ENCODE measurements at places on chromosomes 16 and 17.

DNA sequence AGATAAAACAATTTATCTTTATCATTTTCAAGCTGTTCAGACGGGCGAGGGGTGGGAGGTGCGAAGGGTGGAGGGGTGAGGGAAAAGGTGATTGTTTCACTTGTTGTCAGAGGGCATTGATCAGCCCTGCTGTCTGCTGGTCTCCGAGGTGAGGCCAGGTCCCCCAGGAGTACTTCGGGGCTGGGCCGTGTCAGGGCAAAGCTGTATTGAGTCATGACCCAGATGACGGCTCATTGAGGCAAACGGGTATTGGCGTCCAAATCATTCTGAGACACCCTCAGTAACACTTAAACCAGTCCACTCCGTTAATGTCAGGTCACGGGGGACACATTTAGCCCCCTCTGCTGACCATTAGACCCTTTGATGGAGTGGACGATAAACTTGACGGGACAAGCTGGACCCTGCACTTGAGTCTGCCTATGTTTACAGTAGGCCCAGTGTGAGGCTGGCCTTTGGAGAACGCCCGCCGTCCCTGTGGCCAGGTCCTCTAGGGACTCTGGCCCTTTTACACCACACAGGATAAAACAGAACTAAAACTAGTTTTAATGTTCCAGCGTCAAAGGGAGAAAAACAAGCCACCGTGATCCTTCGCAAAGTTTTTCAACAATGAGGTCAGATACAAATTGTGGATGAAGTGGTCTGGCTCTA lies 502.2 kb upstream of the ZFHX3 start:
- no peak for DNase-seq

- no peak for DNase-seq
These were observed 1.2 kb downstream of the MAF start for GRCh38 chr16:79599256-79599836.

GRCh38 chr16:53893731-53894435 lies 189.9 kb downstream of the FTO start:
- DNase-seq, result no peak

DNA sequence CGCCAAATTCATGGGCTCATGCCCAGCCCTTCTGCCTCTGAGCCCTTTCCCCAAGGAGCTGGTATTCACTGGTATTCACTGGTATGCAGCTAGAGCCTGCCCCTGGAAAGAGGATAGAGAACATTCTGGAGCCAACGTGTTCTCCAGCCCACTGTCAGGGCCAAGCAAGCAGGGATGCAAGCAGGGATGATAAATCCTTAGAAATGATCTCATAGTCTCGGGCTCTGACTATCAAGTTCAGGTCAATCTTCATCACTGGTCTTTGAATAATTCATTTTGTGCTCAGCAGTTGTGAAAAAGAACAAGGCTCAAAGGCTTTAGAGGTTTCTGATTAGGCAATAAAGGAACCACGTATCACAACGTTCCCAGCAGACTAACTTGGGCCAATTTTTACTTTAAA lies 57.3 kb downstream of the CACNG5 start:
- DNase-seq, result no peak

DNA sequence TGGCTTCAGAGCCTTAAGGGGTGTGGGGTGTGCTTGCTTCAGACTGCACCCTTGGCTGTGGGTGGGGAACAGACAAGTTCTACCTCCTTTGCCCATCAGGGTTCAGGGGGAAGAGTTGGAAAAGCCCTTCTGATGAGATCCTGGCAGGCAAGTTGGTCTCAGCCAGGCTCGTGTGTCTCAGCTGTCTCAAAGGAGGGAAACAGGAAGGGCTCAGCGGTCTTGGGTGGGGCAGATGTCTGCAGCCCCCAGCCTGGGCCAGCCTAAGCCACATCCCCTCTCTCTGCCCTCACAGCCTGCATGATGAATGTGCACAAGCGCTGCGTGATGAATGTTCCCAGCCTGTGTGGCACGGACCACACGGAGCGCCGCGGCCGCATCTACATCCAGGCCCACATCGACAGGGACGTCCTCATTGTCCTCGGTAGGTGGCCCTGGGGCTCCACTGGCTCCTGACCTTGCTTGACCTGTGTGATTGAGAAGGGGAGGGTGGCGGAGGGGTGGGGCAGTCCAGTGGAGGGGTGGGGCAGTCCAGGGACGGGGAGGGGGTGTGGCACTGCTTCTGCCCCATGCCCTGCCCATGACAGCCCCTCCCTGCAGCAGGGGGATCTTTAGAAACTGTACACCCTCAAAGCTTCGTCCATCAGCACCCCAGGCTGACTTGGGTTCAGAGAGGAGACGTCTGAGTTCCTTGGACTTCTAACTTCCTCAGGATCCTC lies 199.5 kb downstream of the PRKCB start:
- no peak for DNase-seq

GRCh38 chr17:40025991-40026815 lies 11.0 kb downstream of the CSF3 start:
- DNase-seq, result no peak

GRCh38 chr17:28645576-28645939 lies 600 bp upstream of the BLTP2 start:
- no peak for DNase-seq

- DNase-seq, result no peak
These were observed 477 bp downstream of the MTHFSD start for GRCh38 chr16:86554599-86554916.

GRCh38 chr17:8806253-8806925 lies 7.2 kb upstream of the MFSD6L start:
- no peak for DNase-seq

DNA sequence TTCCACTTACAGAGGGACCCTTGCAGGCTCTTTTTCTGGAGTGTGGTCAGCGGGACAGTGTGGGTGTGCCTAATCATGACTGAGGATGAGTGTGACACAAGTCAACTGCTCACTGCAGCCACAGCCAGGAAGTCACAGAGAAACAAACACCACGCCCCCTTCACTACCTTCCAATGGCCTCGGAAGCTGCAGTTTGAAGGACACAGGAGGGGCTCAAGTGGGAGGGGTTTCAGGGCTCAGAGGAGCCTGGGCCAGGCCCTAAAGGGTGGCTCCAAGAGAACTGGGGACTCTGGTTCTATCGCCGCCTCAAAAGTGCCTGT lies 116.2 kb upstream of the SDK2 start:
- no peak for DNase-seq

DNA sequence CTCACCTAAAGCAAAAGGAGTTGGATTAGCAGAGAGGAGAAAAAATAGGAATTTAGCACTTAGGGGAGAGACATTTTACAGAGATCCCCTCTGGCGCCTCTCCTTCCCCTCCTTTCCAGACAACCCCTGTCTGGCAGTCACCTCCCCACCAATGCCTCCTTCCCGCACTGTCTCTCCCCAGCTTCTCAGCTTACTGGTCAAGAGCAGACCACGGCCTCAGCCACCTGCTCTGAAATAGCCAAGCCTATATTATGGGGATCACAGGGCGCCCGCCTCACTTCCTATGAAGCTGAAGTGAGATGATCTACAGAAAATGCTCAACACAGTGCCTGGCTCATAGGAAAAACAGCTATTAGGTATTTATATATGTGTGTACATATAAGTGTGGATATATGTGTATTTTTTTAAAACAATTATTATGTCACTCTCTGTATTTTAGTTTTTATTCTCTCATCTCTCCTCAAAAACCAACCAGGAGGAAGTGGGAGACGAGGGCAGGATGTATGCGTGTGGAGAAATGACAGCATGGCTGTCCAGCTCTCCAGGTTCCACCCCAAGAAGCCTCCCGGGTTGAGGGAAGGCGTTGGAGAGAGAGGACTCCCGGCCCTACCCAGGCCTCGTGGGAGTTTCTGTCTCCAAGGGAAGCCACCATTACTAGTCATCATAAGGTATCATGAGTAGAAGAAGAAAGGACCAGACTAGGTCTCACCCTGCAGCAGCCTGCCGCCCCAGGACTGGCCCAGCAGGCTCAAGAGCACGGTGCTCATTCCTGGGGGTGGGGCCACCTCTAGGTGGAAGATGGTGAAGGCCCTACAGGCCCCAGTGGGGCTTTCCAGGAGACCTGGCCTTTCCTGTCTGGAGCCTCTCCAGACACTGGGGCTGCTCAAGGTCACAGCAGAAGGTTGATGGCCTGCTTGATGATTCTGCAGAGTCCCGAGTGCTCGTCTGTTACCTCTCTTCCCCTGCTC lies 27.2 kb downstream of the MAP3K14 start:
- no peak for DNase-seq

GRCh38 chr17:49224198-49224996 lies 6.2 kb downstream of the PHOSPHO1 start:
- DNase-seq, result no peak

- DNase-seq, result no peak
These were observed 782.4 kb upstream of the SOX9 start for GRCh38 chr17:71338396-71338795.

DNA sequence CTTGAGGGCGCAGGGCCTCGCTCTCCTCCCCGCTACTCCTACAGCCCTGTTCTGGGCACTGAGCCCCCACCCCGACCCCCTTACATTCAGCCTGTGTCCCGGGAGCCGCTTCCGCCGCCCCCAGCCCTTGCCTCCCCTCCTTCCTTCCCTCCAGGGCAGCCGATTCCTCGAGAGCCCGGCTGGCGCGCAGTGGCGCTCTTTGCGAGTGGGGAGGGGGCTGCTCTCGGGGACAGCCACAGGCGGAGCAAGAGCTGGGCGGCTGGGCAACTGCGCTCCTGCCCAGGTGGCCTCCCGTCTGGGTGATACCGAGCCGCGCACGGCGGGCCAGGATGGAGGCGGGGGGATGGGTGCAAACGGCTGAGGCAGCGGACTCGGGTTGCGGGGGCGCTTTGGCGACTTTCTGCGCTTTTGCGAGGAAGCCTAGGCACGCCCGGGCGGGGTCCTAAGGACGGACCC lies 1.2 kb downstream of the MMP15 start:
- no peak for DNase-seq

GRCh38 chr16:85105475-85105874 lies 6.8 kb downstream of the CIBAR2 start:
- no peak for DNase-seq

DNA sequence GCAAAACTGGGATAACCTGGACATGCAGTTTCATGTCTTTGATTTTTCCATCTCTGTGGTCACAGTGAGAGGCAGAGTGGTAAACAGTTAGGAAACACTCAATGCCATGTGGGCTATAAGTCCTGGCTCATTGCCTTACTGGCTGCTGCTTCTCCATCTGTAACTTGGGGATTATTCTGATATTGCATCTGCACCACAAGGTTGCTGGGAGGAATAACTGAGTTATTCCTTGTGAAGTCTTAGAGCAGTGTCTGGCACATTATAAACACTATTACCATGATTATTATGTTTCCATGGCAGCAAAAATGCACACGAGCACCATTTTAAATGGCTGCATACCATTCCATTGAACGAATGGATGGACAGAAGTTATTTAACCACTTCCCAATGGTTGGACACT lies 111.7 kb upstream of the CDH5 start:
- DNase-seq, result no peak

- DNase-seq, result no peak
These were observed 1.4 kb upstream of the CACNA1G start for GRCh38 chr17:50558941-50559614.

DNA sequence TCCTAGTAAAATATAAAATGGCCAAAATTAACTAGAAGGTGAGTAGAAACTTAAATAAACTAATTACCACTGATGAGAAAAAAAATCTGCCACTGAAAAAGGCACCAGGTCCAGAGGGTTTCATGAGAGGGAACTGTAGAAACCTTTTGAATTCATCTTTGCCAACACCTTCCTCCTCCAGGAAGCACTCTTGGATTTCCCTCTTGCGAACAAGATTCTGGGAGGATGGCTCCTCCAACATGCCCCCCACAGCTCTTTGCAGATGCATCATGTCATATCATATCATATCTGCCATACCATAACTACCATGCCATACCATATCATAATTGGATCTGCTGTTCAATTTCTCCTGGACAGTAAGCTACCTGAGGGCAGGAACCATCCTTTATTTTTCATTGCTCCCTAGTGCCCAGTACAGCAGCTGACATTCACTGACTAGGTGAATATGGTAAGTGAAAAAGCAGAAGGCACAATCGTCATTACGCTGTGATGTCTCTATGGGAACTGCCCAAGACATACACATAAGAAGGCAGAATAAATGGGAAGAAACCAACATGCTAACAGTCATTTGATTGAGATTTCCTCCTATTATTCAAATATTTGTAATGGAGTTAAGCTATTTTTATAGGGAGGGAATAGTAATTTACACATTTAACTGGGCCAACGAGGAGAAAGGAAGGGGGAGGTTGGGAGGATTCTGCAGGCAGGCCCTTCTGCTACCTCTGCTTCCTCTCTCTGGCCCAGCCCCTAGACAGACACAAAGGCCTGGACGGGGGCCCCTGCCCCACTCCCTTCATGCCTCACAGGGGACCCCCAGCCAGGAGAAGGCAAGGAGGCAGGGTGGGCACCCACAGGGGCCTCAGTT lies 110.1 kb upstream of the SMURF2 start:
- no peak for DNase-seq

DNA sequence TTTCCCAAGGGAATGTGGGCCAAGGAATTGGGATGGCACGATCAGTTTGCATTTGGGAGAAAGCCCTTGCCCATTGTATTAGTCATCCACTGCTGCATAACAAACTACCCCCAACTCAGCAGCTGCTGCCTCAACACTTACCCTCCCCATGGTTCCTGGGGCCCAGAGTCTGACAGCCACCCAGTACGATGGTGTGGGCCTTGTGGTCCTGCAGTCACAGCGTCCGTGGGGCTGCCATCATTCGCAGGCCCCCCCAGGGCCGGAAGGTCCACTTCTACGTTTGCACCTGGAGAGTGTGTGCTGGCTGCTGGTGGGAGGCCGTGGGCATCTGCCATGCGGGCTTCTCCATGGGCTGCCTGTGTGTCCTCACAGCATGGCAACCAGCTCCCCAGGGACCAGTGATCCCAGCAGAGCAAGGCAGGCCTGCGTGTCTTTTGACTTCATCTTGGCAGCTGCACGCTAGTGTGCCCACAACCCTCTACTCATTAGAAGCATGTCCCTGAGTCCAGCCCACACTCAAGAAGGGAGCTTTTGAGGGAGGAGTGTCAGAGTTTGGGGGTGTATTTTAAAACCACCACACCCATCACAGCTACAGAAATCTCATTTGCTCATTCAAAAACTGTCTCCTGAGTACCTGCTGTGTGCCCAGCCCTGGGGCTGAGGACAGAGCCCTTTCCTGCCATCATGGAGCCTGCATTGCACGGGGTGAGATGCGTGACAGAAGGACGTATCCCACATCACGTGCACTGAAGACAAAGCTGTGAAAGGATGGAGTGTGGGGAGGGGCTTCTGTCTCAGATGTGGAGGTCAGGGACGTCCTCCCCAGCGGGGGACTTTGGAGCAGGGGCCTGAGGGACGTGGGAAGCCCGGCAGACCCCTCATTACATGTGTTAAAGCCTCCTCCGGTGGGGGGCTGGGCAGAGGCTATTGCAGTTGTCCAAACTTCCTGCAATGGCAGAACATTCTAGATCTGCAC lies 185.0 kb upstream of the ZNF469 start:
- DNase-seq, result no peak

- no peak for DNase-seq
These were observed 26.2 kb downstream of the ADAMTS18 start for GRCh38 chr16:77408607-77409006.

DNA sequence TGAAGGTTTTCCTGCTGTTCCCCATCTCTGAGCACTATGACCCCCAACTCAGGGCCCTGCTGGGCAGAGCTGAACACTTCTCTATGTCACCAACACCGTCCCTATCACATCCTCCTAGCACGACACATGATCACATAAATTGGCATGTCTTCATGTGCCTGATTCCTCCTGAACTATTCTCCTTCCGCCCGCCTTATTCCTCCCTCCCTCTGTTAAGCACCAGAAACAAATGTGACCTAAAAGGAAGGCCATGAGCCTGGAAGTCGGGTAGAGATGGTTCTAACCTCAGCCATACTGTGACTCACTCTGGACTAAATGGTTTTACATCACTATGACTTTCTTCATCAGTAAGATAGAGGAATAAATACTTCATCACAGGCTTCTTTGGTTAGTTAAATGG lies 80.8 kb upstream of the DYNLRB2 start:
- DNase-seq, result no peak

GRCh38 chr17:63841350-63842172 lies 924 bp downstream of the SMARCD2 start:
- no peak for DNase-seq

All from cortex of kidney (tissue), 1 donor.